Left forelimb (tissue), 1 donor: ENCODE measurements at places on chromosomes 12 and 14.

DNA sequence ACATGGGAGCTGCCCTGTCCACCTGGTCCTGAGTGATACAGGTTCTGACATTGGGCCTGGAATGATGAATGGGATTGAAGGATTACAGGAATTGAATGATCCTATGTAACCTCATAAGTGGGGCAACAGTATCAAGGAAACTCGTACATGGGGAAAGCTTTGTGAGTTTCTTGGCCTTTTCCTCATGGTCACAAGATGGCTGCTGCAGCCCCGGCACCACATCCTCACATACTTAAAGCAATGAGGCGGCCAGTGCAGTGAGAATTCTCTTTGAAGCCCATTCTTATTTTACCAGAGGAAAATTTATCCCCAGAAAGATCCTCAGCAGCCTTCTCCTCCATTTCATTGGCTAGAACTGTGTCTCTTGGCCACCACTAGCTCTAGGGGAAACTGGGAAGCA, 91.9 kb downstream of the AACS start:
- DNase-seq: no peak

GRCh38 chr12:98492580-98493140, 22.7 kb upstream of the TMPO start:
- no peak for DNase-seq

- no peak for DNase-seq
These were observed 570.6 kb downstream of the BCL11B start for GRCh38 chr14:98701377-98701776.

- DNase-seq: no peak
These were observed 52.0 kb downstream of the SLC38A6 start for GRCh38 chr14:61033054-61033453.

DNA sequence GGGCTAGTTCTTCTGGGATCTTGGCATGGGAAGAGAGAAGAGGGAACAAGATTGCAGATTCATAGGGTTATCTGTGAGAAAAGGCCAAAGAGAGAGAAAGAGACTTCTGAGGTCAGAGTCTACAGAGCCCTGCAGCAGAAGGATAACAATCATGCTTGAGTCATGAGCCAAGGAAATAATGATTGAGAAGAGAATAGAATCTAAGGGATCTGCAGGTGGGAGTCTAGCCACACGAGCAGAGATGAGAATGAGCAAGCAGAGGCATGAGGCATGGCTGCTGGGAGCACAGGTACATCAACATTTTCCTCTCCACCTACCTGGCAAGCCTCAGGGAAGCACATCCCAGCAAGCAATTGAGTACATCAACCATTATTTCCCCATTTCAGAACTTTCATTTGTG, 303.7 kb downstream of the LRIG3 start:
- DNase-seq: no peak

DNA sequence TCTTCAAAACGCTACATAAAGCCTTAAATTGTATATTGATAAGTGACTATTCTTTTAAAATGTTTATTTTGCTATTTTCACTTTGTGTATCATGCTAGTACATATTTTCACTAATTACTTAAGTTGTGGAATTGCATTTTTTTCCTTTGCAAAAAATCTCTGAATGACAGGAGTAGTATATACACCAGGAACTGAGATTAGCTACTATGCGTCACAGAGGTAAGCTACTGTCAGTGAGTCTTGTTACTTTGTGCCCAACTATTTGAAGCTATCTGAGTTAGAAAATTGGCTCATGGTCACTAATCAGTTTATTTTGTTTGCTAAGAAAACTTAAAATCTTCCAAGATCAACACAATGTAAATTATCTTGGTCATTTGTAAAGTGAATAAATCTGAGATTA, 887.4 kb downstream of the TMTC2 start:
- DNase-seq: no peak

DNA sequence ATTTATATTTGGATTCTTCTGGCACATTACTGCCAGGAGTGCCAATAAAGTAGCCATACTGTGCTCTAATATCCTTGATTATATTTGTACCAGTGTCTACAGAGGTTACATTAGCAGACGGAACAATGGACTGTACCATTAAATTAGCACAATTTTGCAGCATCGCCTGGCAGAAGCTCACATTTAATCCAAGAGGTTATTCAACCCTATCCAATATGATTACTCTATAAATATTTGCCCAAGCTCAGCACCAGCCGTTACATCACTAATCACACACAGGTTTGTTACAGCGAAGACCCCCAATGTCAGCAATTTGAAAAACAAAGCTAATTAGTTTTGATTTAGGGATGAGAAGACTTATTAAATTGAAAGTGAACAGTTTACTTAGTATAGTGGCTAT, 16.9 kb upstream of the MGST1 start:
- DNase-seq: no peak

GRCh38 chr14:63565448-63565847, 22.3 kb upstream of the PPP2R5E start:
- no peak for DNase-seq

DNA sequence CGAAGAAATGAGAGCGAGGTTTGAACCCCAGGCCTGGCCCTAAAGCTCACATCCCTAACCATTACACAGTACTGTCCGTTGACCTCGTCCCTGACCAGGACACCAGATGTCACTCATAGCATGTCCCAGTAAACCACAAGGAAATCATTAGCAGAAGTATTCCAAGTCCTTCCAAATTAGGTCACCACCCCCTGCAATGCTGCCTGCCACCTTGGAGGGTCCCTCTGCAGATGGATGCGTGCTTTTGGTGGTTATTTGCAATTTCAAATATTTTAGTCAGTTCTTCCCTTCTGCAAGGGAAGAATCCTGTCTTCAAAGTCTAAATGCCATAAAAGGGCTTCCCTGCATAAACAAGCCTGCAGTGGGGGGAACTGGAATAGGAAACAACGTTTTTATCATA, 71.3 kb downstream of the CLMN start:
- peak; percentile 6 for DNase-seq

- DNase-seq: no peak
These were observed 1.7 kb upstream of the SLC38A2 start for GRCh38 chr12:46374310-46374709.

DNA sequence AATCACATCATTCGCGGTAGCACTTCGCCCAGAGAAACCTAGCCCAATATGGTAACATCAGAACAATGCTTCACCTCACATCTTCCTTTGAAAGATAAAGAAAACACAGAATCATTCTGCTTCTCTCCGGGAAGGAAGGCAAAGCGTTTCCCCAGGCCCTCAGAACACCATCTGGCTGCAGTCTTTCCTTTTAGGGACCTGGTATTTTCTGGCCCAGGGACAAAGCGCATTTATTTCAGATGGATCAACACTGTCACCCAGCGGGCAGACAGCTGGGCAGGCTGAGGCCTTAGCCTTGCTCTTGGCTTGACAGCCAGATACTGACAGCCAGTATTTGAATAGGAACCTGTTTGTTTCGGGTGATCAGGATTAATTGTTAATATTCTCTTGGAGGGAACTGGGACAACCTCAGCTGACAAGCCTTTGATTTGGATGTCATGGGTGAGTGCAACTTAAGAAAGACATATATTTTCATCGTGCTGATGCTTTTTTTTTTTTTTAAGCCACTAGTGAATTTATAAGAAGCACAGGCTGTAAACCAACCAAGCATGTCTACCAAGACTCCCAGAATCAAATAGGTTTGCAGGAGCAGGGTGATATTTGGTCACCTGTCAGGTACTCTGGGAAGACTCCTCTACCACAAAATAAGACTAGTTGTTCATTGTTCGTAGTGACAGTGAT, 118.9 kb downstream of the VEZT start:
- peak; percentile 87 for DNase-seq

DNA sequence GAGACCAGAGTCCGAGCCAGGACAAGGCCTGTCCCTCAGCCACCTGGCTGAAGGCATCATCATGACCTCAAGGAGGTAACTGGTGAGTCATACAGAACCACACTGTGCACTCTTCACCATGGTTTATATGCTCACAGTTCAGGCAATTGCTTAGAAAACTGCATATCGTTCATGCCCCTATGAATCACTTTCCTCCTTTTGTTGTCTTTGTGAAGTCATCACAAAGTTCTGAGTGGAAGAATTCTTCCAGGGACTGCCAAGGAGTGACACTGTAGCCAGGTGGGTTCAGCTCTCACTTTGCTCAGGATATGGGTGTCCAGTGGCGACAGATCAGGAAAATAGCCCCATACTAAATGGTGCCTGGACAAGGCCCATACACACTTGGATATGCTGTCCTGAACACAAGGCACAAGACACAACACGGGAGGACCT, 92.5 kb downstream of the DPF3 start:
- DNase-seq: no peak

DNA sequence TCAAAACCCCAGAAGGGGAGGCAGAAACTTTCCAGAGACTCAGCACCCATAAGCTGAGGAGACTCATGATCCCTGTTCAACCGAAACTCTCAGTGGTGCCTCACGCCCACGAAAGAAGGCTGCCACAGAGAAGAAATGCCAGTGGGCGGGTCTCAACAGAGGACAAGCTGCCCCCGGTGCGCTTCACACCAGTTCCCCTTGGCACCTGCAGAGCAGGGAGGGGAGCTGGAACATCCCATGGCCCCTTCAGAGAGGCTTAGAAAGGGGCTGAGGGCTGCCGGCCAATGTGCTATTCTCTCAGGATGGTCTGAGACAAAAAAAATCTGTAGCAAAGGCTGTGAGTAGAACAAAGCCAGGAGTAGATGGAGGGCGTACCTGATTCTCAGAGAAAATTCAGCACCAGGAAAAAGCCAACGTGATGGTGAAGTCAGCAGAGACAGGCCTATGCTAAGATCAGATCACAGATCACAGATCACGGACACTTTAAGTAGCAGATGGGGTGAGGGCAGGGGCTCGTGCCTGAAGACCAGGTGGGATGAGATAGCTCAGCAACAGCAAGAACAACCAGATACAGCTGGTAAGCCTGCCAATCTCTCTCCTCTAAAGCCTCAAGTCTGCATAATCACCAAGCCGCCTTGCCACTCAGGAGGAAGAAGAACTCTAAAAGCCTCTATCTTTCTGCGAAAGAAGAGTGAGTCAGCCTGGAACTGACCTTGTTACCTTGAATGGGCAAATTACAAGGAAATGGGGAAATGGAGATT, 206.4 kb upstream of the GRIP1 start:
- DNase-seq: no peak

- DNase-seq: no peak
These were observed 1.1 kb upstream of the RHOF start for GRCh38 chr12:121794534-121795033.

DNA sequence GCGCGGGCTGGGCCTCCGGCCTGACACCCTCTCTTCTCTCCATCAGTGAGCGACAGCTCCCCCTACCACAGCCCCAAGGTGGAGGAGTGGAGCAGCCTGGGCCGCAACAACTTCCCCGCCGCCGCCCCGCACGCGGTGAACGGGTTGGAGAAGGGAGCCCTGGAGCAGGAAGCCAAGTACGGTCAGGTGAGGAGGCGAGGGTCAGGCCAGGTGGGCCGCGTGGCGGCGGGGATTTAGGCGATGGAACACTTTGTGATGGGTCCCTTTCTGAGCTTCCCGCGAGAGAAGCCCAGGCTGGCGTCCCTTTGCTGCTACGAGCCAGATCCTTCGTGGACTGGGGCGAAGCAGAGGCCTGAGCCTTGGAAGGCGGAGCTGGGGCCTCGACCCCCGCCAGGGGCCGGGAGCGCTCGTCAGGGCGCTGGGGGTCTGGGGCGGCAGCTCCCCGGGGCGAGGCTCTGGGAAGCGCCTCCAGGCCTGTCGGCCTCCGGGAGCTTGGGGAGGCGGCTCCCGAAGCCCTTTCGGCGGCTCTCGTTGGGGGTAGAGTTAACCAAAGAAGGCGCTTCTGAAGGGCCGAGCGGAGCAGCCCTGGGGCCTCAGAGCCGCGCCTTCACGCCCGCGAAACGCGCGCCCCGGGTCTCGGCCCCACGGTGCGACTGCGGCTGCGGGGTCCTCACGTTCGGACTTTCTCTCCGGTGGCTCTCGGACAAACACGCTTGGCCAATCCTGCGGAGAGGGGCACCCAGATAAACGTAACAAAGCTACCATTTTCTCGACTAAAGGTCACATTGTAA, 5.0 kb downstream of the PAX9 start:
- no peak for DNase-seq

DNA sequence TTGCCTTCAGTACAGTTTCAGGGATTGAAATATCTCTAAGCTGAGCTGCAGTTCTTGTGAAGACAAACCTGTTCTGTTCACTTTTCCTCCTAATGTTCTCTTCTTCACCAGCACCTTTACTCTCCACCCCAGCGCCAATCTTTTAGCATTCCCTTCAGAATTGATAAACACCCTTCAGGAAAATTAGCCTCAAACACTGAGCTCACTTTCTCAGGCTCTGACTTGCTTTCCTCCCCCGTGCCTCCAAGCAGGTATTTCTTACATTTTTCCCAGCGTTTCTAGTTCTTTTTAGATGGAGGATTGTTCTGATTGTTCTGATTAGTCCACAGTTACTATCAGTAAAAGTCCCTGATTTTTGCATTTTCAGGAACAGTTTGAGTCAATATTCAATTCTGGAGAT, 88.5 kb upstream of the EVL start:
- no peak for DNase-seq

GRCh38 chr14:69460093-69460701, 24.3 kb upstream of the PLEKHD1 start:
- no peak for DNase-seq

DNA sequence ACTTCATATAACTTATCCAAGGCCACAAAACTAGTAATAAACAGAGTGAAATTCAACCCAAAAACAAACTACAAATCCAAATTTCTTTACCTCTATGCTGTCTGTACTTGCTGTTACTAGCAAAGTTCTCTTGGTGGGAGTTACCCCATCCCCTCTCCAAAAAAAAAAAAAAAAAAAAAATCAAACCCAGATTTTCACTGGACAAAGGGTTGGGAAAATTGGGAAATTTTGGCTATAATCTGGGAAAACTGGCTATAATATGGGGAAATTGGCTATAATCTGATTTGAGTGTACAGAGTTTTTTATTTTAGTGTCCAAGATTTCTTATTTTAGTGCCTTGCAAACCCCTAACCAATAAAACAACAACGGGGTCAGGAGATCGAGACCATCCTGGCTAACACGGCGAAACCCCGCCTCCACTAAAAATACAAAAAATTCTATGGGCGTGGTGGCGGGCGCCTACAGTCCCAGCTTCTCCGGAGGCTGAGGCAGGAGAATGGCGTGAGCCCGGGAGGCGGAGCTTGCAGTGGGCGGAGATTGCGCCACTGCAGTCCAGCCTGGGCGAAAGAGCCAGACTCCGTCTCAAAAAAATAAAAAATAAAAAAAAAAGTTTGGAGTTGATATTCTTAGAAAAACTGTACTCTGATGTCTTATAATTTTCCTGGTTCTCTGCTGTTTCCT, 148.4 kb downstream of the CHST11 start:
- DNase-seq: no peak

DNA sequence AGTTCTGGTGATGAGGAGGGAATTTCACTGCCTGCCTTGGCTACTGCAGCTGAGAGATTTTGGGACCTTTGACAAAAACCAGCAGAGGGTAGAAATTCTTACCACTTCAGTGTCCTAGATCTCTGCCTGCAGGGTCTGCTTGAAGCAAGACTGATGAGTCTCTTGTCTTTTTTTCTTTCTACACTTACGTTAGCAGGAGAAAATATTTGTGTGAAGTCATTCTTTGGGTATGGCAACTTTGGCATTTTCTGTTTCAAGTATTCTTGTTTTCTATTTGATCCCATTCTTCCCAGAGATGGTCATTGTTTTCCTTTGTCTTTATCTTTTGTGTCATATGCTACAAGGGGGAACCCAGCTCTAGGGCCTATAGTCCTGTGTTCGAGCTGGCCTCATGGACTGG, 65.6 kb upstream of the FERMT2 start:
- no peak for DNase-seq

GRCh38 chr12:47715877-47716548, 9.3 kb downstream of the ENDOU start:
- DNase-seq: no peak

- no peak for DNase-seq
These were observed 142.8 kb downstream of the SLC8A3 start for GRCh38 chr14:70045844-70046535.

- DNase-seq: no peak
These were observed 129.6 kb downstream of the EMP1 start for GRCh38 chr12:13326076-13326475.
